ENCODE measurements at places on chromosomes 4 and X. TPM values are rescaled to one million over a fixed set of nuclear protein-coding genes. Genes with fewer than 3 reads are reported as not detected.

Gene ELF2
- 67.2 TPM for total RNA-seq

Gene MAGEA1
- total RNA-seq: not detected

Gene TMPRSS11F
- total RNA-seq: not detected

Gene CLNK
- total RNA-seq: not detected

Gene HSFX4
- total RNA-seq: not detected

Gene ACOT9
- 42.3 TPM for total RNA-seq

Gene PRSS12
- 3.6 TPM for total RNA-seq

Gene ATP1B4
- not detected for total RNA-seq

Gene SPARCL1
- 408 TPM for total RNA-seq

Gene MOB1B
- total RNA-seq: 27.8 TPM

Gene JCHAIN
- 10.1 TPM for total RNA-seq

Gene NXF2
- not detected for total RNA-seq

Gene ADAMTS3
- total RNA-seq: 1.9 TPM

Gene ANOS1
- total RNA-seq: 9.7 TPM

Gene ALB
- 0.66 TPM for total RNA-seq

Gene TMSB15B
- total RNA-seq: 5.6 TPM

Gene LRIT3
- 0.16 TPM for total RNA-seq

Gene TMEM271
- total RNA-seq: not detected

Gene RHOXF1
- not detected for total RNA-seq

Gene PDZD4
- 2.9 TPM for total RNA-seq

Gene SLC6A14
- total RNA-seq: 17.9 TPM

Gene SPACA5
- total RNA-seq: not detected

Gene LRAT
- total RNA-seq: 4.5 TPM

Gene MGARP
- total RNA-seq: not detected

Gene GPR50
- total RNA-seq: 0.15 TPM

Gene CYBB
- total RNA-seq: 13.1 TPM

Gene SORBS2
- 21.8 TPM for total RNA-seq

Gene GAGE12H
- not detected for total RNA-seq

Gene FAAH2
- total RNA-seq: 30.2 TPM

Gene HERC3
- 60.9 TPM for total RNA-seq
